SJCRH30 (cell line): ENCODE measurements at places on chromosomes 2 and 18. TPM values are rescaled to one million over a fixed set of nuclear protein-coding genes. Genes with fewer than 3 reads are reported as not detected.

The DNER gene
- total RNA-seq = 0.15 and 0.18 TPM in 2 replicates

The FZD7 gene
- 9.2 and 10.0 TPM in 2 replicates for total RNA-seq

The DLX2 gene
- 0.76 and 0.89 TPM in 2 replicates for total RNA-seq

The CD207 gene
- total RNA-seq = 0.08 TPM in 1 of 2 replicates, not detected in the other

The HOXD13 gene
- 11.0 and 13.6 TPM in 2 replicates for total RNA-seq

The LYPD1 gene
- total RNA-seq = 0.04 TPM in 1 of 2 replicates, not detected in the other

The POTEJ gene
- total RNA-seq = 0.06 TPM in 1 of 2 replicates, not detected in the other

The GYPC gene
- 25.8 and 26.1 TPM in 2 replicates for total RNA-seq

- DNase-seq = no peak
- no peak overlapping the region for H3K4me3 ChIP-seq
- no peak overlapping the region for H3K27ac ChIP-seq
- no peaks in the 10 kb centered on the region for H3K36me3 ChIP-seq
- H3K4me1 ChIP-seq = no peaks in the 10 kb centered on the region
Measured at GRCh38 chr2:82226441-82226840, 1921.9 kb upstream of the LRRTM1 start.

DNA sequence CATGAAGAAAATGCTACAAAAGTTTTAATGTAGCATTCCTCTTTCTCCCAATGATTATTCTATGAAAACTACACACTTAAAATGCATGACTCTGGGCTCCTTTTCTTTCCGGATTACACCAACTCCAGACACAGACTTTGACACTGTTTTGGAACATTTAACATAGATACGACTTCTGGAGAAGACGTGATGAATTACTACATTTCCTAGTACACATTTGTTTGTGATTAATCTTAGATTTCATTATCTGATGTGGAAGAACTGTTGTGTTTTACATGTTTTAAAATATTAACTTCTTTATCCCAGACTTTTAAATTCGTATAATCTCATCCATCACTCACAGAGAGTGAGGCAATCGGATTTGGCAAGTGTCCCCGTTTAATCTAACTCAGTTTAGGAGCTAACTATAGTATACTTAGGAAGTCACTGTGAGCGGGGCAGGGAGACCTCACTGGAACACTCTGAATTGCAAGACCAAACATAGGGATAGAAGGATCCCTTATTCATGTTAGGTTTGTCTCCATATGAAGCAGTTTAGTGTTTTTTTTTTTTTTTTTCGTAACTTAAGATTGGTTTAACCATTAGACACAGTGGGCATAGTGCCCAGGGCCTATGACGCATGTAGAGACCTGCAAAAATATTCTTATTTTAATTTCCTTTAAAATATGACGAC is 66.7 kb downstream of the PDE1A start:
- no peaks in the 10 kb centered on the region for H3K36me3 ChIP-seq
- no peak for DNase-seq
- H3K27me3 ChIP-seq = no peaks in the 10 kb centered on the region
- H3K27ac ChIP-seq = no peak overlapping the region
- no peaks in the 10 kb centered on the region for H3K4me1 ChIP-seq

- no peaks in the 10 kb centered on the region for H3K27me3 ChIP-seq
- H3K4me3 ChIP-seq = no peak overlapping the region
- no peak for DNase-seq
- H3K4me1 ChIP-seq = 0 out of 2 replicates have a peak, but pooled peaks cover 3% of the 10 kb centered on the region
- no peak overlapping the region for H3K27ac ChIP-seq
Measured at GRCh38 chr2:15601681-15602080, 10.0 kb downstream of the DDX1 start.

GRCh38 chr2:237700512-237701032 is 73.2 kb downstream of the LRRFIP1 start:
- DNase-seq = peak; percentile 81
- H3K27me3 ChIP-seq = no peaks in the 10 kb centered on the region
- peaks cover 3% of the 10 kb centered on the region; the same call in 1 of the 2 replicates for H3K36me3 ChIP-seq

DNA sequence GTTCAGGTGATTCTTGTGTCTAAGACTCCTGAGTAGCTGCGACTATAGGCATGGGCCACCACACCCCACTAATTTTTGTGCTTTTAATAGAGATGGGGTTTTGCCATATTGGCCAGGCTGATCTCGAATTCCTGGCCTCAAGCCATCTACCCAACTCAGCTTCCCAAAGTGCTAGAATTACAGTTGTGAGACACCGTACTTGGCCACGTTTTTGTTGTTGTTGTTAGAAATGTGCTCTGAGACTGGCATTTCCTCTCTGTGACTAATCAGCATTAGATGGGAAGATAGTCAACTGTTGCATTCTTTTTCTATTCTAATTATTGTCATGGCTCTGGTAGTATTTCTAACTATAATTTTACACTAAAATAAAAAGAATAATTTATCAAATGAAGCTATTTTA is 191.7 kb downstream of the CAMKMT start:
- H3K27me3 ChIP-seq = no peaks in the 10 kb centered on the region
- peak overlapping the region; percentile 89 for H3K27ac ChIP-seq
- peaks cover 63% of the 10 kb centered on the region for H3K4me1 ChIP-seq

- peaks cover 24% of the 10 kb centered on the region for H3K27me3 ChIP-seq
- no peak for DNase-seq
- H3K4me3 ChIP-seq = no peak overlapping the region
- no peak overlapping the region for H3K27ac ChIP-seq
Measured at GRCh38 chr2:50763776-50764175, 268.2 kb downstream of the NRXN1 start.

DNA sequence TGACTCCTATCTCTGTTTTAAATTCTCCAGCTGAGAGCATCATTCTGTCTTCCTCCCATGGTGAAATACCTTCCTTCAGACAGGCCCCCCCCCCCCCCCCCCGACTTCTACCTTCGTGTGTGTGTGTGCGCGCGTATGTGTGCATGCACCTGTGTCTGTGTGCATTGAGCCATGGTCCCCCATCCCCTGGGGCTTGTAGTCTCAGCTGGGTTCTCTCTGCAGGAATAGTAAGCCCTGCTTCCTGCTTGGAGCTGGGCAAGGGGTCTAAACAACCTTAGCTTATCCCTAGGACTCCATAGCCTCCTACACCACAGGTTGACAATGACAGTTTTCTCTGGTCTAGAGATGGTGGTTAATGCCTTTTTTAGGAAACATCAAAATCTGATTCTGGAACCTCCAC is 427.5 kb upstream of the KLHL29 start:
- H3K27ac ChIP-seq = no peak overlapping the region
- H3K27me3 ChIP-seq = peaks cover under 1% of the 10 kb centered on the region
- H3K4me1 ChIP-seq = no peaks in the 10 kb centered on the region
- H3K36me3 ChIP-seq = no peaks in the 10 kb centered on the region

DNA sequence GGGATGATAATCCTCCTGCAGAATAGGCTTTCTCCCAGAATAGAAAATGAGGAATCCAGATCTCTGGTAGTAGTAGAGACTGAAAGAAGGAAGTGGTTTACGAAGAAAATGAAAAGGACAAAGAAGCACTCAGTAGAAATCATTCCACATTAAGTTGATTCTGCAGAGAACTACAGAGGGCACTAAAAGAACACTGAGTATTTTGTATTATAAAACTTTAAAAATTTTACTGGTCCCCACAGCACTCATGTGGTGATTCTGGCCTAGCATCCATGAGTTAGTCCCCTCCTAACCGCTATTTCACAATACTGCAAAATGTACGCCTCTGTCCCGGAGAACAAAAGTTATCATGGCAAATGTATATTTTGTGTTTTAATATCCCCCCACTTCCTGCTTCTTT is 42.9 kb upstream of the SLC35F5 start:
- no peak overlapping the region for H3K27ac ChIP-seq
- no peaks in the 10 kb centered on the region for H3K36me3 ChIP-seq
- H3K4me3 ChIP-seq = no peak overlapping the region
- no peak for DNase-seq
- H3K27me3 ChIP-seq = 0 out of 2 replicates have a peak, but pooled peaks cover 3% of the 10 kb centered on the region

DNA sequence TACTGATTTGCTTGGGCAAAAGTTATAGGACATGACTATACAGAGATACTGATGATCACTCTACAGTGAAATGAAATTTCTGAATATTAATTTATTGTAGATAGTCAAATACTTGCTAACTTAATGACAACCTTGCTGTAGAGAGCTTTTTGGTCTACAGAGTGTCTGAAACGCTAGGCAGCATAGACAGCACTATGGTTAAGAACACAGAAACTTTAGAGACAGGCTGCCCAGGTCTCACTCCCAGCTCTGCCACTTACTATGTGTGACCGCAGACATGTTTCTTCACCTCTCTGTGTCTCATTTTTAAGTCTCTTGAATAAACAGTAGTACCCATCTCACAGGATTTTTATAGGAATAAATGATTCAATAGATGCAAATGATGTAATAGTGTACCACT is 247.0 kb downstream of the TCF4 start:
- H3K4me3 ChIP-seq = no peak overlapping the region
- no peak for DNase-seq
- H3K4me1 ChIP-seq = 0 out of 2 replicates have a peak, but pooled peaks cover 2% of the 10 kb centered on the region

- H3K4me3 ChIP-seq = no peak overlapping the region
- no peaks in the 10 kb centered on the region for H3K36me3 ChIP-seq
- H3K27ac ChIP-seq = no peak overlapping the region
- H3K27me3 ChIP-seq = no peaks in the 10 kb centered on the region
- DNase-seq = no peak
Measured at GRCh38 chr2:238381341-238382115, 45.2 kb upstream of the ASB1 start.

- H3K36me3 ChIP-seq = peaks cover 10% of the 10 kb centered on the region; the same call in 1 of the 2 replicates
- no peaks in the 10 kb centered on the region for H3K27me3 ChIP-seq
- H3K4me1 ChIP-seq = no peaks in the 10 kb centered on the region
- no peak overlapping the region for H3K4me3 ChIP-seq
- no peak for DNase-seq
- H3K27ac ChIP-seq = no peak overlapping the region
Measured at GRCh38 chr2:171763602-171764001, 76.3 kb downstream of the DYNC1I2 start.

DNA sequence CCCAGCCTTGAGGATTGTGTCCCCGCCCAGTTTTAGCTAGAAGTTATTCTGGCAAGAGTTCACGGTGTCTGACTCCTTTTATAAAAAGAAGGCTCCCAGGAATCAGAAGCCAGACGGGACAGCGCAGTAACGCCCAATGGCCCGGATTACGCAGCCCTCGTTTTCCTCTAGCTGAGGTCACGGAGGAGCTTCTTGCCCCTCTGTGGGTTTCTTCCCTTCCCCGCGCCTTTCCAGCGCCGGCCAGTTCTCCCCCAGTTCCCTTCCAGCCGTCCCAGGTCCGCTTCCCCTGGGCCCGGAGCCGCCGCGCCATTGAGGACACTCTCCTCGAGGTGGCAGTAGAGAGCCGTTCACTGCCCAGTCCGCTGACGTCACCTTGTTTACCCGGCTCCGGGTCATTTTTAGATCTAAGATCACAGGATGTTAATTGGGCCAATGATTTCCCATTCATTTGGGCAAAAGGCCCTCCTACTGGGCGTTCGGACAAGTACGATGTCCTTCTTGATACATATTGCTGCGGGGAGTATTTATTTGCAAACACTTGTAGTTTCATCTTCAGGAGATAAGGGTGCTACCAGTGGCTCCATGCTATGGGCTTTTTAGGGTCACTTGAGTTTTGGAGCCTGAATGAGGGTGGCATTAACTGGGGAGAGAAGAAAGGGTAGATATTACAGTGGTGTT is 81.5 kb upstream of the PPM1B start:
- peaks cover 17% of the 10 kb centered on the region for H3K4me1 ChIP-seq
- no peak overlapping the region for H3K27ac ChIP-seq
- H3K27me3 ChIP-seq = no peaks in the 10 kb centered on the region
- no peaks in the 10 kb centered on the region for H3K36me3 ChIP-seq
- peak; percentile 77 for DNase-seq

- no peak overlapping the region for H3K27ac ChIP-seq
- no peak overlapping the region for H3K4me3 ChIP-seq
- H3K4me1 ChIP-seq = no peaks in the 10 kb centered on the region
- no peaks in the 10 kb centered on the region for H3K27me3 ChIP-seq
- H3K36me3 ChIP-seq = no peaks in the 10 kb centered on the region
Measured at GRCh38 chr18:22228976-22229375, 59.6 kb downstream of the GATA6 start.

- no peak for DNase-seq
- H3K27me3 ChIP-seq = no peaks in the 10 kb centered on the region
- H3K4me1 ChIP-seq = peaks cover 4% of the 10 kb centered on the region; the same call in 1 of the 2 replicates
Measured at GRCh38 chr2:188527141-188527540, 235.5 kb downstream of the GULP1 start.

- no peak overlapping the region for H3K27ac ChIP-seq
- peaks cover 3% of the 10 kb centered on the region; the same call in 1 of the 2 replicates for H3K27me3 ChIP-seq
- no peak for DNase-seq
- no peaks in the 10 kb centered on the region for H3K36me3 ChIP-seq
Measured at GRCh38 chr2:8494589-8494988, 187.3 kb upstream of the ID2 start.

- no peak for DNase-seq
- H3K27ac ChIP-seq = no peak overlapping the region
- H3K27me3 ChIP-seq = no peaks in the 10 kb centered on the region
- H3K4me3 ChIP-seq = no peak overlapping the region
- H3K36me3 ChIP-seq = no peaks in the 10 kb centered on the region
Measured at GRCh38 chr2:72191441-72191840, 43.8 kb upstream of the CYP26B1 start.
